Stimulated activated CD4-positive, alpha-beta T cell treated with anti-CD3 and anti-CD28 coated beads, TNF-alpha, amount 100 ng/mL, for 4 hours (primary cell): ENCODE measurements at places on chromosomes 1 and 21.

GRCh38 chr1:53890522-53890941, 935 bp upstream of the YIPF1 start:
- DNase-seq = no peak

- no peak for DNase-seq
These were observed 343.9 kb upstream of the AJAP1 start for GRCh38 chr1:4310396-4310923.

- no peak for DNase-seq
These were observed 47.1 kb downstream of the DDAH1 start for GRCh38 chr1:85417876-85418275.

DNA sequence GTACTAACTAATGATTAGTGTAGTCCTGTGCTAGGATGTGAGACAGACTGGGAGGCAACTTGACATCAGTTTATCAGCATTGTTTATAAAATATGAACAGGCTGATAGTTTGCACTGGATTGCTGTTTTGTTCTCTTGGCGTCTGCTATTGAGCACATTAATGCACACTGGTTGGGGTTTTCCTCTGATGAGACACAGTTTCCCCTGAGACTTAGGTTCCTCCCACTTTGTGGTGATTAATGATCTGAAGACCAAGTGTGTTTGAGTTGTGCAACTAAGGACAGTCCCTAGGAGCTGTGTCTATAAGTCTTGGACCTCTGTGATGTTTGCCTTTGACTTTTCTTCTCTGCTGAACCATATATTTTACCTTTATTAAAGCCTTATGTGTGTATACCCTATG, 1015.4 kb downstream of the AMY1C start:
- DNase-seq = no peak

DNA sequence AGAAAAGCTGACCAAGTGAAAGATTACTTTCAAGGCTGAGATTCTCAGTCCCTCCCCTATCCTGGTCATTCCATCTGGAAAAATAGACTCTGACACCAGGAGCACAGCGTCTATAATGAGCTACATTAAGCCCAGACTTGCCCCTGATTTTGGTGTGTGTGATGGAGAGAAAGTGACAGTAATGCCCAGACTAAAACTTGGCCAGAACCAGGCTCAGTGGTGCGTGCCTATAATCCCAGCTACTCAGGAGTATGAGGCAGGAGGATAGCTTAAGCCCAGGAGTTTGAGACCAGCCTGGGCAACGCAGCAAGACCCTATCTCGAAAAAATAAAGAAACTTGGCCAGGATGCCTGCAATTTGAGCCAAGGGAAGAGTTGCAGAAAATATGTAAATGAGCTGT, 15.9 kb downstream of the PLEKHA6 start:
- no peak for DNase-seq

- DNase-seq = no peak
These were observed 91.5 kb downstream of the SELENOF start for GRCh38 chr1:86822459-86822858.

DNA sequence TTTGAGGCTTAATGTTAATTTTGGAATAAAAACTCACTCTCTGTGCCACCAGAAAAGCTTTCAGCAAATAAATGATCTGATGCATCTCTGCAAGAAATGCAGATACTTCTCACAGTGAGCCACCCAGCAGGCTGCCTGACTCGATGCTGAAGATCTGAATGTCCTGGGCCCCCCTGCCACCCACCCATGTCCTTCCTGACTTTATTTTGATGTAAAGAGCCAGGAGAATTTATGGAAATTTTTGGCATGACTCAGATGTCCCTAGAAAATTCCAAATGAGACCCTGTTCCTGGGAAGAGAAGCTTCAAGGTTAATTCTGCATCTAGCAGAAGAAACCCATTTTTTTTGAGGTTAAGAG, 62.8 kb upstream of the COA6 start:
- no peak for DNase-seq

GRCh38 chr1:180241716-180242544, 11.9 kb downstream of the LHX4 start:
- DNase-seq = no peak

DNA sequence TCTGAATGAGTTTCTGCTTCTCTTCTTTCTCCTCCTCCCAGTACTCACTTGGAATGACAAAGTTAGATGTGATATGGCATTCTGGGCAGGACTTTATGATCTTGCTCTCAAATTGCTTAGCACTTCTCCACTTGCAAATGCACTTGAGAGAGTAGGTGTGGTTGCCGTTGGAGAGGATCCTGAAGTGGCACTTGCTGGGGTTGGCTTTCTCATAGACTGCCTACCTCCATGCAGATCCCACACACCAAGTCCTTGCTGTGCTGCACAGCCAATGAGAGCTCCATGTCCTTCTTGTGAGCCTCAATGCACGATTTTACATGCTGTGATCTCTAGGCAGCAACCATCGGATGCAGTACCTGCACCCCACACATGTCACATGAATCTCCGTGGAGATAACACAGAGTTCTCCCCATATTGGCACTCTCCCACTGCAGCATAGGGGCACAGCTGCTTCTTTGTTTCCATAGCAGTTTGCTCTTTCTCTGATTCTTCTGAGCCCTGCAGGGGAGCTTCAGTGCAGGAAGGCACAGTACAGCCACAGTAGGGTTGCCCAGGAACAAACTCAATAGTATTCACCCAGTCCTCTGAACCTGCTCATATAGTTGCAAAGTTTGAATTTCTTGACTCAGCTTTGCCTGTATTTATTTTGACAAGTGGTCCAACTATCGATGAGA, 45.2 kb downstream of the ZNF691 start:
- no peak for DNase-seq

DNA sequence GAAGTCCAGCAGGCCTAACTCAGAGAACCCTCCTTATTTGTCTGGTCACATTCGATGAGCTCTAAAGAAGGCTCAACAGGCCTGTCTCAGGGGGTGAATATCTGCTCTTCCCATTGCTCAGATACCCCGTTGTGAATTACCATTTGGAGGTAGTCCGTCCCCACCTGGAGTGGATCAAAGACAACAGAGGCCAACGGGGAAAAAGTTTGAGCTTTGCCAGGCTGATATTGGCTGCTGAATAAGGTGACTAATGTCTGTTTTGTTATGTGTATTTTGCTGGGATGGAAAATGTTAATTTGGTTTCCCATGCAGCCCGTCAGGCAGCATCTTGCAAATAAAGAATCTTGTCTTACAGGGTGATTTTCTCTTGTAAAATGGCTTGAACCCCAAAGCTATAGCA, 69.2 kb upstream of the EPS8L3 start:
- no peak for DNase-seq

GRCh38 chr1:62876535-62876934, 92.6 kb downstream of the ATG4C start:
- DNase-seq = no peak

DNA sequence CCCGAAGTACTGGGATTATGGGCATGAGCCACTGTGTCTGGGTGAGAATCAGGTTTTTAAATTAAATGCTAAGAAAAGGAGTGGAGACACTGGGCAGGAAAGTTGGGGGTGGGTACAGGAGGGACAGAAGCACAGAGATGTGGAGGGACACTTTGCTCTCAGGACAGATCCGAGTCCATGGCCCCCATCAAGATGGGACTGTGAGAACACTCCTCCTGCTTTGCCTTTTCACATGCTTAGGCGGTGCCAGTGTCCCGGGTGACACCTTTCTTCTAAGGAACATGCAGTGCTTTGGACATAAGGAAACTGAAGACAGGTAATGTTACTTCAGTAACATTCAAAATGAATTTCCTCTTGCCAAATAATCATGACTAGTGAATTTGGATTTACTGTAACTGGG, 16.7 kb downstream of the SLC25A33 start:
- no peak for DNase-seq

DNA sequence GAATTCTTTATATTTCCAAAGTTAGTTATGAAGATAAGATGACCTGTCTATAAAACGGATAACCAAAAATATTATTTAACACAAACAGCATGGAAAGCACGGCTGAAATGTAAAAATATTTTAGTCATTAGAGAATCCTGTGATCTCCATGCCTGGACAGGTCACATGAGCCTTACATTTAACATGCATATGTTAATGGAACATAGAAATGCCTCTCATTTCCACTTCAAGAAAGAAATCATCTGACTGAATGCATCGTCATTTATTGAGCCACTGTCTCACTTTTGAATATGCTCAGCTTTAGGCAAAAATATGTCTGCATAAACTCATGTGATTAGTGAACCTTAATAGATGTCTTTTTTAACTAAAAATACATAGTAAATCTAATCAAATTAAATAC, 115.5 kb upstream of the COL24A1 start:
- DNase-seq = no peak

DNA sequence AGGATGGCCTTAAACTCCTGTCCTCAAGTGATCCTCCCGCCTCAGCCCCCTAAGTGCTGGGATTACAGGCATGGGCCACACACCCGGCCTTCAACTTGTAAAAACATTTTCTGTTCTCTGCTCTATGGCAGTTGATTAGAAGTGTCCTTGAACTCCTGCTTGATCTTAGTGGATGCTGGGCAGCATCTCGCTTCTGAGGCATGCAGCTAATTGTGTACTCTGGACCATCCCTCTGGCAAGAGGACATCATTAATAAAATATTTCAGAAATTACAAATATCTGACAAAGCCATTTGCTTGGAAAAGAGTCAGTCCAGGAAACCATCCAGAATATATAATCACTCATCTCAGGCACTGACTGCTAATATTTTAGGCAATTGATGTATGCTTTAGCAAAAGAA, 8.1 kb downstream of the NGF start:
- no peak for DNase-seq

DNA sequence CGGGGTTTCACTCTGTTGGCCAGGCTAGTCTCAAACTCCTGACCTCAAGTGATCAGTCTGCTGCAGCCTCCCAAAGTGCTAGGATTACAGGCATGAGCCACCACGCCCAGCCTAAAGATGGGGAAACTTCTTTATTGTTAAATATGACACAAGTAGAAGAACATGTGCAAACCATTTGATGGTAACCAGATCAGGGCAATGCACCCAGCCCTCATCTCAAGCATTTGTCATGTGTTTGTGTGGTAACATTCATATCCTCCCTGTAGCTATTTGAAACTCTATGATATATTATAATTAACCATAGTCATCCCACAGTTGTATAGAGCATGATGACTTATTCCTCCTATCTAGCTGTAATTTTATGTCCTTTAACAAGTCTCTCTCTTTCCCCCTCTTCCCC, 119.5 kb upstream of the TMPRSS2 start:
- DNase-seq = no peak

GRCh38 chr1:234111458-234112142, 207.1 kb downstream of the SLC35F3 start:
- DNase-seq = no peak

DNA sequence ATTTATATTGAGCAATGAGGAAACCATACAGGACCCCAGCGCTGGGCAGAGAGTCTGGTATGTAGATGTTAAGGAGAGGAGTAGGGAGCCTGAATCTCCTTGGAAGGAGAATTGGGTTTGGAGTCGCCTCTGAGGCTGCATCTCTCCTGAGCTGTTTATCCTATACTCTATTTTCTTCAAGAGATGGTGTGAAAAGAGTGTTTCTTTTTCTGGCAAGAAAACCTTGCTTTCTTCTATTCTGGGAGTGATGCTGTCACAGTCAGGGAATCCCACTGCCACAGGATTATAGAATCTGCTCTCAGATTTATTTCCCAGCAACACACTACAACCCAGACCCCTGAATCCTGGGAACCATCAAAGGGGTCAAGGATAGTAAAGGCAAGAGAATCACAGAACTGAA, 3.3 kb downstream of the LURAP1 start:
- DNase-seq = no peak

- no peak for DNase-seq
These were observed 82.2 kb downstream of the FMN2 start for GRCh38 chr1:240173836-240174235.

DNA sequence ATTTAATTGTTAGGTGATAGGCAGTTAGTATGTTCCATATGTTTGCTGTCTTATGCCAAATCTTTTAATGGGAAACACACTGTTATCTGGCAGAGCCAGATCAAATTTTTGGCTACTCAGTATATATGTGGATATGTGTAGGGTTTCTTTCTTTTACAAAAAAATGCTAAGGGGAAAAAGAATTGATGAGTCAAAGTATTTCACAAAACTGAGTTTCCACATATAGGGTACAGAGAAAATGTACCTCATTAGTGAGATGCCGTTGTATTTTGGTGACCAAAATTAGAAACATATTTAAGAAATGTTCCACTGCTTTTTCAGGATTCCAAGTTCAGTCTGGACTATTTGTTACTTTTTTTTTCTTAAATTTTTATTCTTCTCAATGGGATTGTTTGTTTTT, 201.2 kb upstream of the PTGFR start:
- DNase-seq = no peak

GRCh38 chr1:115408533-115408932, 70.5 kb upstream of the NGF start:
- no peak for DNase-seq

GRCh38 chr1:14826172-14826636, 227.7 kb downstream of the KAZN start:
- no peak for DNase-seq

- DNase-seq = no peak
These were observed 124.9 kb downstream of the KCNK1 start for GRCh38 chr1:233738850-233739249.

GRCh38 chr21:45248893-45249381, 38.8 kb downstream of the POFUT2 start:
- DNase-seq = no peak

DNA sequence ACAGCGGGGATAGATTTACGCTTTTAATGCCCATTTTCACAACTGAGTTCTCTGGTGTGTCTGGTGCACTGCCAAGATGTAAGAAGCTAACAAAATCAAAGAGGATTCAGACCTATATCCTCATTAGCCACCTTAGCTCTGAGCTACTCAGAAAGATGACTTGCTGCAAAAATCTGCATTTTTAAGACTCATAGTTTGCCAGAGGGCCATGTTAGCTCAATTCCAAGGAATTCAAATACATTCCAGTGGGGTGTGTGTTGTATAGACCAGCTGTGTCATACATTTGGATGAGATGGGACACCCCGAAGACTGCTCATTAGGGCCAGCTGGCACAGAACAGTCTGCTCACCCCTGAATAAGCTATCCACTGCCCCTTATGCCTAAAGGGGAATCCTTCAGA, 8.9 kb downstream of the DENND2D start:
- no peak for DNase-seq

- no peak for DNase-seq
These were observed 207.4 kb upstream of the RUNX1 start for GRCh38 chr21:35256468-35256988.

DNA sequence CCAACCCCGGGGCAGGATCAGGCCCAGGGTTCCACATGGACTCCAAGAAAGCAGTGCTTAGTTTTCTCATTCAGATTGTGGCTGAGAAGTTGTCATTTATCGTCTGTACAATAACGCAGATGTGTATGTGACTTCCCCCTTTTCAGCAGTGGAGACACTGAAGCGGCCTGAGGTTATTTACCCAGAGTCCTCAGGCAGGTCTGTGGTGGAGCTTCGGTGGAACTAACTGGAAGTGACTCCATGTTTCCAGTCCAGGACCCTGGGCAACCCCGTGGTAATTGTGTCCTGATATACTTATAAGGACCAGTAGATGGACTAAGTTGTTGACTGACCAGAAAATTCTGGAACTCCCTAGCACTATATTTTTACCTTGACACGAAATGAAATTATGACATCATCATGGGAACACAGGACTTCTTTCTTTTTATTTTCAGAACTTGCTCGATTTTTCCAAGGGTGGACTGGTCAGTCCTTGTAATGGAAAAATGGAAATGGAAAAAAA, 1.0 kb upstream of the IER5 start:
- no peak for DNase-seq
